Activated T-cell treated with anti-CD3 and anti-CD28 coated beads, Interleukin-2, amount 50 U/mL, for 48 hours (primary cell): ENCODE measurements at places on chromosomes 16 and 17.

DNA sequence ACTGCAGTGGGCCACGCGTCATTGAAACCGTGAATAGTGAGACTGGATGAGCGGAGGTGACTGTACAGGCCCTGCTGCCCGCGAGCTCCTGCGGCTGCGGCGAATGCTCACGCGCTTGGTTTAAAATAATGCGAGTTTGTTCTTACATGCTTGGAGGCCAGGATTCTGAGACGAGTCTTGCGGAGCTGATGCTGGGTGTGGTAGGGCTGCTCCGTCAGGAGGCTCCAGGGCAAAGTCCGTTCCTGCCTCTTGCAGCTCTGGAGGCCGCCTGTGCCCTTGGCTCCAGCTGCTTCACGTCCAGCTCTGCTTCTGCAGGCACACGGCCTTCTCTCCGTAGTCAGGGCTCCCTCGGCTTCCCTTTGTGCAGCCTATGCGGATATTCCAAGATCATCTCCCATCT, 9.5 kb downstream of the ACSF3 start:
- DNase-seq = no peak

- peak; percentile 37 for DNase-seq
These were observed 4.3 kb downstream of the C16orf74 start for GRCh38 chr16:85746460-85747215.

DNA sequence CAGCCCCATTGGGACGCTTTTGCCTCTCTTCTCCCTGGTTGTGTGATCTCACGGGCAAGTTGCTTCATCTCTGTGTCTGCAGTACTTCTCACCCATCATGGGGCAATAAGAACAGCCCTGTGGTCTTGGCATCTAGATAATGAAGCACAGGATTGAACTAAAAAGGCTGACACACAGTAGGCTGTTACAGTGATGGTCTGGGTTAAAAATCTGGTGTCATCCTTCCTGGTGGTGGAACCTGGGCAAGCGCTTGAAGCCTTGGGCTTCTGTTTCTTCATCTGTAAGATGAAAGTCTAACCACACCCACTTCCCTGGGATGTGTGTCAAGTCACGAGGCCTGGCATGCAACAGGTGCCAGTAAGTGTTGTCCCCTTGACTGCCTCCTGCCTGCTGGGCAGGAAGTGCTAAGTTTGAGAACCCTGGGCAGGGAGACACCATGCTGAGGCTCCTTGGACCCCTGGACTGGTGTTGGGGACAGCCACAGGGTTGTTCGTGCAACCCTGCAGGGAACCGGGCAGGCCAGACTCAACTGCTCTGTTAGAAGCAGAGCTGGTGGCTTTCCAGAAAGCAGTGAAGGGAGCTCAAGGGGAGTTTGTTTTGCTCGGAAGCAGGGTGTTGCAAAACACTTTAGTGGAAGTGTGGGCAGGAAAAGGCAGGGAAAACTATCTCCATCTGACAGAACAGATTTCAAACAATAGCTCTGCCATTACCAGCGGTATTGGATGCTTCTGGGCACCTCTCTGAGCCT, 5.9 kb upstream of the MAP2K3 start:
- peak; percentile 55 for DNase-seq

DNA sequence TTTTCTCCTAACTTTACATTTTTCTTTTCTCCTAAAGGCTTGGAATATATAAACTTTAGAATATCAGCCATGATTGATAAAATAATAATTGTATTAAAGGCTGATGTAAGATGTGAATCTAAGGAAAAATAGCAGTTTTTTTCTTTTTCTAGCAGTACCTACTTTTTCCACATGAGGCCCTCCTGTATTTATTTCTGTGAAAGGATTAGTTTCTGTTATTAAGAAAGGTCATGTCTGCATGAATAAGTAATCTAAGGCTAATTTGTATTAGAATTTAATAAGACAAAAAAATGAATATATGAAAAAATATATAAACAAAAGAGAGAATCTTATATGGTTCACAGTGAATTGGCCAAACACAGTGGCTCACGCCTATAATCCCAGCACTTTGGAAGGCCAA, 85.3 kb downstream of the STXBP4 start:
- no peak for DNase-seq
